ENCODE measurements at places on chromosomes 5 and 9. TPM values are rescaled to one million over a fixed set of nuclear protein-coding genes. Genes with fewer than 3 reads are reported as not detected.

GRCh38 chr9:15357050-15357653, 50.1 kb upstream of the TTC39B start:
- peak; percentile 68 for DNase-seq

GRCh38 chr5:74595143-74595925, 45.2 kb downstream of the ENC1 start:
- no peak for DNase-seq

DNA sequence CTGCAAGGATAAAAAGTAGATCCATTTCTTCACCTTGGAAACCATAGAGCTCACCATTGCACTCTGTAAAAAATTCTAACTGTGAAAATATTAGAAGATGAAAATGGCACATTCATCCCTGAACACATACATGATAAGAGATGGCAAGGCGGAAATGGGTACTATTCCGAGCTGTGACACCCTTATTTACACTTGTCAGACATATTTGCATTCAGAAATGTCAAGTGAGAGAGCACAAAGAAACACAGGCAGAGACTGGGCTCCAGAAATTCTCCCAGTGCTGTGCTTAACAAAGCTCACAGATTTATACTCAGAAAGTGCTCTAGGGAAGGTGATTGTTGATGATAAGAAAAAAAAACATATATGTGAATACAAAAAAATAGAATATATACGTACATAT, 170.3 kb upstream of the PUM3 start:
- no peak for DNase-seq

DNA sequence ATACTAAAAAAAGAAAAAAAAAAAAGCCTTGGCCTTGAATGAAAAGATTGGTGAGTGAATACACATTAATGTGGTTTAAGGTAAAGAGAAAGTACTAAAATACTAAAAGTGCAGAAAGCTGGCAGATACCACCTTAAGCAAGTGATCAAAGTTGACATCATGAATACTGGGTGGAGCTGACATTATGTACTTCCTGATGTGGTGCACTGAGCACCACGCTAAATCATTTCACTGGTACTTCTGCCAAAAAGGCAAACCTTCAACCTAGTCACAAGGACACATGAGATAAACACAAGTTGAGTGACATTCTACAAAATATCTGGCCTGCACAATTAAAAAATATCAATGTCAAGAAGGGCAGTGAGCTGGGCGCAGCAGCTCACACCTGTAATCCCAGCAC, 33.8 kb upstream of the PANK3 start:
- no peak for DNase-seq

DNA sequence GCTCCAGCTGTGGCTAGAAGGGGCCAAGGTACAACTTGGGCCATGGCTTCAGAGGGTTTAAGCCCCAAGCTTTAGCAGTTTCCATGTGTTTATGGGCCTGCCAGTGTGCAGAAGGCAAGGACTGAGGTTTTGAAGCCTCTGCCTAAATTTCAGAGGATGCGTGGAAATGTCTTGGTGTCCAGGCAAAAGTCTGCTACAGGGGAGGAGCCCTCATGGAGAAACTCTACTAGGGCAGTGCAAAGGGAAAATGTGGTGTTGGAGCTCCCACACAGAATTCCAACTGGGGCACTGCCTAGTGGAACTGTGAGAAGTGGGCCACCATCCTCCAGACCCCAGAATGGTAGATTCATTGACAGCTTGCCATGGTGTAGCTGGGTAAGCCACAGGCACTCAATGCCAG, 527.2 kb upstream of the RORB start:
- no peak for DNase-seq

- DNase-seq = no peak
These were observed 37.8 kb upstream of the ANKRD34B start for GRCh38 chr5:80607832-80608231.

FOXD4L3 gene
- not detected for total RNA-seq

DNA sequence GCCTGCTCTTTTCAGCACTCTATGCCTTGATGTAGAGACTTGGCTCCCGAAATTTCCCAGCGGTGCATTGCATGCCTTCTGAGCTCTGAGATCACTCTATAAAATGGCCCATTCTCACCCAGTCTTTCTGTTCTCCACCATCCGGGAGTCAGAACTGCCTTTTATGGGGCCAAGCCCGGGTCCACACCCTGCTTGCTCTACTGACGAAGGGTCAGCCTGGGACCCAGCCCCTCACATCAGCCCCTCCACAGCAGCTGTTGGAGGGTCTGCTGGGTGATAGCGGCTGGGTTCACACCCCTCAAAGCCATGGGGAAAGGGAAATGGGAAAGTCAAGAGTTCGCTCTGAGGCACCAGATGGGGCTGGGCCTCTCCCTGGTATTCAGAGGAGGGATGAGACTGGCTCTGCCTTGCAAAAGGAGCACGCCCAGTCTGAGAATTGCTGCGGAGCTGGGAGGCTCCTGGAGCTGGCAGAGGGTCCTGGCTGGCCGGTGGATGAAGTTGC, 66.0 kb upstream of the ORM1 start:
- no peak for DNase-seq

- DNase-seq = no peak
These were observed 43.8 kb upstream of the C5orf47 start for GRCh38 chr5:173945160-173945559.

FAM174A gene
- total RNA-seq = 4.7 TPM

GRCh38 chr5:2818936-2819335, 67.5 kb upstream of the IRX2 start:
- DNase-seq = no peak

- no peak for DNase-seq
These were observed 77.2 kb upstream of the BOD1 start for GRCh38 chr5:173693670-173694069.

GFPT2 gene
- total RNA-seq = 0.16 TPM

SHC3 gene
- not detected for total RNA-seq

- no peak for DNase-seq
These were observed 75.0 kb upstream of the FRRS1L start for GRCh38 chr9:109242014-109242413.

GRCh38 chr9:72823971-72824370, 128.9 kb downstream of the ALDH1A1 start:
- no peak for DNase-seq

IL31RA gene
- total RNA-seq = not detected

CDKN2B gene
- total RNA-seq = not detected

DNA sequence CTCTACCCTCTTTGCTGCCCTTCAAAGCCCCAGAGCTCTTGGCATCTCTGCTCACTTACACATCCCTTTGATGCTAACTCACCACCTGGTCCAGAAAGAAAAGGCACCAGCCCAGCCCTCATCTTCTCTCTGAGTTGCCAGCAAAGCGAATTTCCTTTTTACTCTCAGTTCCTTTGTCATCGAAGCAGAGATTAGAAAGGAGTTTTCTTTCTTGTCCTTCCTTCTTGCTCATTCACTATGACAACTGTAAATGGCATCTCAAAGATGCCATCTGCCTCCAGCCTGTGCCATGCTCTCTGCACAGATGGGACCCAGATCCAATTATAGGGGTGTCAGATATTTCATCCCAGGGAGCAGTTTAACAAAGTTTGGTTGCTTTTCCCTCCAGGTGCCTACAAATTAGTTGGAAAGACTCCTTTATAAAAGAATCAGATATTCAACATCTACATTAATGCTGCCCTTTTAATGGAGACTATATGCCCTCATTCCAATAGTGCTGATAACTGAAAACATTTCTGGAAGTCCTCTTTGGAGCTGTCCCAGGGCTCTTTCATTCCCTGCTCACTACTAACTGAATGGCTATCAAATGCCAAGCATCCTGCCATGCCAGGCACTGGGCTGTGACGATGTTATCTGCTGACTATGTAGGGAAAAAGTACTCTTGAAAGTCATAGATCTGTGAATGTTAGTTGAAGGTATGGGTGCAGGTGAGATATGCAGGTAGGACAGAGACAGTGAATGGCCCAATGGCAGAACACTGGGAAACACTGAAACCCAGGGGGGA, 58.9 kb downstream of the SUSD1 start:
- no peak for DNase-seq

GRCh38 chr5:109767184-109767995, 77.7 kb downstream of the MAN2A1 start:
- DNase-seq = no peak

GRCh38 chr9:95669253-95669652, 152.5 kb upstream of the PTCH1 start:
- no peak for DNase-seq

- DNase-seq = no peak
These were observed 147.2 kb downstream of the PDE4D start for GRCh38 chr5:59746241-59746765.

- DNase-seq = no peak
These were observed 202.4 kb upstream of the PRDM9 start for GRCh38 chr5:23305055-23305454.

GRCh38 chr9:21395778-21396717, 10.8 kb upstream of the IFNA2 start:
- peak; percentile 78 for DNase-seq

DNA sequence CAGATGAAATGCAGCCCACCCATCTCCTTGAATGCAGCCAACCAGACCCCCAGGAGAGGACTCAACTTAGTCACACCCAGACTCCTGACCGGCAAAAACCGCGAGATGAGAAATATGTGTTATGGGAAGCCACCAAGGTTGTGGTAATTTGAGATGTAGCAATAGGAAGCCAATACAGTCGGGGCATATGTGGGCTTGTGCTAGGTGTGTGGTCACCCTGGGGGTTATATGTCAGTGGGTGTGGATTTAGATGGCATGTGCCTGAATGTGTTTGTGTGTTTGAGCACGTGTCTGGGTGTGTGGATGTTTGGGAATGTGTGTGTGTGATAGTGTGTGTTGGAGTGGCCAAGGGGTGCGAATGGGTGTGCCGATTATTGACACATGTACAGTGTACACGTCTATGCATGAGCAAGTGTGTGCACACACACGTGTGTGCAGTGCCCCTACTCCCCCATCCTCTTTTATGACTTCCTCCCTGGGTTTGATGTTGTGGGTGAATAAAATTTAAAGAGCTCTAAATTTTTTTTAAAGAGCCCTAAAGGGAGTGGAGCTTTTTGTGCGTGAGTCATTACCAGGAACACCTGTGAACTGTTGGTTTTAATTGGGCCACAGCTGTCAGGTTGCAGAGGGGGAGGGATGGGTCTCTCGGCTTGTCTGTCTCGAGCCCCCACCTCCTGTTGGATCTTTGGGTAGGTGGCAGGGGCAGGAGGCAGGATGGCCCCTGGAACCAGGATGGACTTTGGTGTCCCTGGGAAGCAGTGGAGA, 86.8 kb downstream of the LHX2 start:
- no peak for DNase-seq

LRRC26 gene
- total RNA-seq = not detected

GRCh38 chr9:100999906-101000544, 28.5 kb upstream of the PLPPR1 start:
- DNase-seq = no peak

CHSY3 gene
- not detected for total RNA-seq

DNA sequence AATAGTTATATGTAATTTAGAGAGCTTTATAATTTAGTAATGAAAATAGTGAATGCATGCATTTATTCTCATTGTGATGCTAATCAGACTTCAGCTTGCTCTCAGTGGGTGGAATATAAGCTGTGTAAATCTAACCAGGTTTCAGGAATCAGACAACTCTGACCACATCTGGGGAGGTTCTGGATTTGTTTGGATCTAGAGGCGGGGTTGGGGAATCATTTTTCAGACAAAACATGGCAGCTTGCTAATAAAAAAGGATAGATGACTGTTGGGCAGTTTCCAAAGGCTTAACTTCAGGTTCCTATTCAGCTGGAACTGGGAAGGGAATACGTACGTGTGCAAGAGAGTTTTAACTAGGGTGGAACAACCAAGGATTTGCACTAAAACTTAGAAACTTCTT, 43.2 kb upstream of the MAMDC2 start:
- no peak for DNase-seq

PAPPA gene
- not detected for total RNA-seq

GRCh38 chr9:14906644-14907359, 3.4 kb downstream of the FREM1 start:
- no peak for DNase-seq

ANKDD1B gene
- total RNA-seq = 0.21 TPM

DNA sequence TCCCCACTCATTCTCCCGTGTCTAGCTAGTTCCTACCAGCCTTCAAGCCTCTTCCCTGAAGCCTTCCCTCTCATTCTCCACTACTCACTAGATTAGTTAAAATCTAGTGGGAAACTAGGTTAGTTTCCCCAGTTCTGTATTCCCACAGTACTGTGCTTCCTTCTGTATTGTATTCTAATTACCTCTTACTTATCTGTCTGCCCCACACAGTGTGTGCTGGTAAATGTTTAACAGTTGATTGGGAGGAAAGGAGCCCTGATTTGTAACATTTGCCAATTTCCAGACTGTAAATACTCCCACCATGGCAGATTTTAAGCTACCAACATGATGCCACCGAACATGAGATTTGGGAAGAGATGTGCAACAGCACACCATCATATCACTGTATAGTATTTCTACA, 8.3 kb downstream of the KLHL3 start:
- DNase-seq = no peak

Data from activated CD4-positive, alpha-beta T cell treated with anti-CD3 and anti-CD28 coated beads for 36 hours (primary cell).